ENCODE measurements at places on chromosomes 1 and 21.

DNA sequence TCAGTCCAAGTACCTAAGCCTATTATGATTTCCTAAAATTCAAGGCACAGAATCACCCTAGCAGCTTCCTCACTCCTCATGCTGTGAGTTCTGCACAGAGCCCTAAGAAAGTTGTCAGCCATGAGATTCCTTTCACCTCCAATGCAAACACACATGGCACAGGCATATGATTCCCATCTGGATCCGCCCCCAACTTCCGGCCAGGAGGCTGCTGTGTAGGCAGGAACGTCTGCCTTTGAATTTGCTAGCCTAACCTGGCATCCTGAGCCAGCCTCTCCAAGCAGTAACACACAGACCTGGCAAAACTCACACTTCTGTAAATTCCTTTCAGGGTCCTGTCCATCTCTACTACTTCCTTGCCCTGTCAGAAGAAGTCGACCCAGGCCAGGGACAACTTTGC lies 521.1 kb upstream of the BEND5 start:
- DNase-seq, result no peak

GRCh38 chr21:35136586-35137219 lies 87.6 kb upstream of the RUNX1 start:
- DNase-seq, result no peak

GRCh38 chr21:36571556-36571955 lies 91.6 kb upstream of the CLDN14 start:
- DNase-seq, result no peak

- DNase-seq, result no peak
Observed at GRCh38 chr1:27906759-27907158, 28.0 kb upstream of the SMPDL3B start.

DNA sequence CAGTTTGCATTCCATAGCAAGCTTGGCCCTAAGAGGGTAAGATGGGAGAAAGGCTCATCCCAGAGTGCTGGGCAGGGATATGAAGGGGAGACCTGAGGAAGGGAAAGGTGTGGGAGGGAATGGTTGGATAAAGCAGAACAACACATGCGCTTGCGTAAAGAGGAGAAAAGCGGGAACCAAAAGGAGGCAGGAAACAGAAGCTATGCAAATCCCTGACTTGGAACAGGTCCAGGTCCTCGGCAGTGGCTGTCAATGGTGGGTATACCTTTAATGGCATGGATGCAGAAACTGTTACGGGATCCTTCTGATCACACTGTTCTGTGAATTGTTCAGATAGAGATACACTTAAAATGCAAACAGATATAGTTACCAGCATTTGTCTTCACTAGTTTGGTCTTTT lies 455.6 kb downstream of the SIPA1L2 start:
- DNase-seq, result no peak

All from activated T-cell treated with anti-CD3 and anti-CD28 coated beads, Interleukin-2, amount 50 U/mL, for 4 hours (primary cell).